T-helper 2 cell (primary cell): ENCODE measurements at places on chromosomes 5 and 9.
A peak's percentile ranks its signal among the peaks of the same experiment; 100 is the strongest.

DNA sequence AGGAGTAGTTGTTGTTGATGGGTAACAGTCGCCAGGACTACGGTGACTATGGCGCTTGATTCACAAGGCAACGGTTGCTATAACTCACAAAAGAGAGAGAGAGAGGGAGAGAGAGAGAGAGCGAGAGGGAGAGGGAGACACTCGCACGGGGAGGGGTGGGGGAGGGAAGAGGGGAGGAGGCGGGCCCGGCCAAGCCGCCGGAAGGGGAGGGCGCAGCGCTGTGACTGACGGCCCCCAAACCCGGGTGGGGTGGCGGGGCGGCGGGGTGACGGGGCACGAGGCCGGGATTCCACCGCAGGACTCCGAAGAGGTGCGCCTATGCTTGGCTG, at the start of gene RFX3:
RFX3 (minus strand) TSS at position 166 of the 329 bp plus-strand sequence. CDS start 130,413 bp downstream, outside the sequence.
- peak; percentile 84 for DNase-seq

GRCh38 chr5:6480133-6481051, 31.7 kb downstream of the UBE2QL1 start:
- DNase-seq: peak; percentile 23

GRCh38 chr9:111456529-111456928, 27.7 kb downstream of the ECPAS start:
- DNase-seq: no peak

DNA sequence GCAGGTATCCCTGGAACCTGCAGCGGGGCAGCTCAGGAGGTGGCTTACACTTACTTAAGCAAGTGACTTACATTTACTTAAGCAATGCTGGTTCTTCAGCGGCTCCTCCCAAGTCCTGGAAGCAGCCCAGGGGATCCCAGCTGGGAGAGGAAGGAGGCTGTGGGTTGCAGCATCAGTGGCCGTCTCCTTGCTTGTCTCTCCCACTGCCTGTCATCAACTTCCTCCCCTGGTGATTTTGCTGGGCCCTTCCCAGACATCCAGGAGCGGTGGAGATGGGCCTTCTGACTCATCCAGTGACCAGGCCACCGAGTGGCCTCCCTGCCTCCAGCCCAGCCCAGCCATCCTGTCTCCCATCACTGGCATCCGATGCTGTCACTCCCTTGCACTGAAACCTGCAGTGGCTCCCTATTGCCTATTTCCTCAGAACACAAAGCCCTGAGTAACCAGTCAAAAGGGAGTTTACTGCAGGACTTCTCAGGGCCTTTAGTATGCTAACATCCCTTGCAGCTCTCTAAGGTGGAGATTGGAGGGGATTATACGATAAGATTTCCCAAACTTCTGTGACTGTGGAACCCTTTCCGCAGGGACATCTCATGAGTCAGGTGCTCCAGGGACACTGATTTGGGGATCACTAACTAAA, 155.9 kb upstream of the PHYKPL start:
- DNase-seq: no peak

- DNase-seq: no peak
These were observed 170.6 kb downstream of the PRDM9 start for GRCh38 chr5:23677996-23678395.

DNA sequence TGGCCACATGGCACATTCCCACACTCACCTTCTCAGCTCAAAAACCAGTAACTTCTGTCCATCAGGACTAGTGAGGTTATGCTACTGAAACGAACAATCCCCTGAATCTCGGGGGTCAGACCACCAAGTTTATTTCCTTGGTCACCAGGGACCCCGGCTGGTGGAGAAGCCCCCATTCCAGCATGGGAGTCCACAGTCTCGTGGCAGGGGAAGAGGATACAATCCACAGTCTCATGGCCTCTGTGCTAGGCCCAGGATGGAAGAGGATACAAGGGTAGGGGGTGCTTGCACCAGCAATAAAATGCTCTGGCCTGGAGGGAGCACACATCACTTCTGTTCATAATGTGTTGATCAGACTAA, 7.4 kb upstream of the CARD19 start:
- no peak for DNase-seq

DNA sequence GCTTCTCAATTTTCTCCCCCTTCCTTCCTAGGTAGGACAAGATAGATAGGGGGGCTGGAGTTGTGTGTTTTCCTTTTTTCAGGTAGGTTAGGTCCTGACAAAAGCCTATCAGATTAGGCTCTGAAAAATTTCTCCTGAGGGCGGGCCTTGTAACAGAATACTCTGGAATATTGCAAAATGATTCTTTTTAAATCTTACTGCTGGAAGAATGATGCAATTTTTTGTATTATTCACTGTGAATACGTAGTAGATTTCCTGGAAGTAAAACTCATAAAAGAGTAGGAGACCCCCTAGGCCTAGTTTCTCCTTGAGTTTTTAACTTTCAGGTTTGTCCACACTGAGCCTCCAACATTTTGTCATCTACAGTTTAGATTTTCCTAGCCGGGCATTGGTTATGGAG, 1701.8 kb downstream of the EFNA5 start:
- DNase-seq: no peak

GRCh38 chr9:121833061-121833460, 181.6 kb downstream of the DAB2IP start:
- no peak for DNase-seq

- DNase-seq: no peak
These were observed 92.9 kb downstream of the ANKRD18A start for GRCh38 chr9:38527503-38527902.

DNA sequence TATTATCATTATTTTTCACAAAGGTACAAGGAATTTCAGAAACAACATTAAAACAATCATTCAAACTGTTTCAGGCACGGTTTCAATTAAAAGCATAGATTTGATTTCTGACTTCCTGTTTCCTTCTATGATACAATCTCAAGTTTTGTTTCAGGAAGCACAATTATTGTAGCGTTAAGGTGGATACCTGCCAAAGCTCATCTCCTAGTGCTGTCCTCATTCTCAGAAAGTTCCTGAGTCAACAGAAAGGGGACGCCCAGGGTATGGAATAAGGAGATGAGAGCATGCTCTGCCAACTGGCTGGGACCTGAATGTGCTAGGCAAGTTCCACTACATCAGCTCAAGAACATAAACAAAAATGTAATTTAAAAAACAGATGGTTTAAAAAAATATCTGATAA, 2.0 kb upstream of the TRIM14 start:
- no peak for DNase-seq

GRCh38 chr9:33117306-33117705, 40.8 kb upstream of the SMU1 start:
- DNase-seq: peak; percentile 27

- no peak for DNase-seq
These were observed 88.9 kb downstream of the CDK5RAP2 start for GRCh38 chr9:120490888-120491595.

GRCh38 chr5:75016896-75017295, 35.5 kb downstream of the GCNT4 start:
- DNase-seq: no peak

DNA sequence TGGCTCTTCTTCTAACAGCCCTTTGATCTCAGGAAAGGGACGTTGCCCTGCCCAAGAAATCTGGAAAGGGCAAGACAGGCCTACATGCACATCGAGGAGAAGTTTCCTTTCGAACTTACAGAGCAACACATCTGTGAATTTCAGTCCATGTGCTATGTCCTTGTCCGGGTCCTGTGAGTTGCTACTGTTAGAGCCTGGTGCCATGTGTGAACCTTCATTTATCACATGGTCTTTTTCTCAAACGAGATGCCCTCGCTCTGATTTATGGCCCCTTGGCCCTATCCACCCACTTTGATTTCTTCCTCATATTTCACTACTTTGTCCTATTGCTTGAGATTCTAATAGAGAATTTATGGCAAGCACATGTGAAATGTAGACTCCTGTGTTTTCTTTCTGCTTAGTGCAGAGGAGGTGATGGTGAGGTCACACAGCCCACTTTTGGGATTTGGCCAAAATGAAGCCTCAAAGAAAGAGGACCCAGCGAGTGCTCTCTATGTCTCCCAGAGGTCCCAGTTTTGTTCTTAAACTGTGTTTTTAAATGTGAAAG, 153.1 kb downstream of the SNCAIP start:
- DNase-seq: no peak

DNA sequence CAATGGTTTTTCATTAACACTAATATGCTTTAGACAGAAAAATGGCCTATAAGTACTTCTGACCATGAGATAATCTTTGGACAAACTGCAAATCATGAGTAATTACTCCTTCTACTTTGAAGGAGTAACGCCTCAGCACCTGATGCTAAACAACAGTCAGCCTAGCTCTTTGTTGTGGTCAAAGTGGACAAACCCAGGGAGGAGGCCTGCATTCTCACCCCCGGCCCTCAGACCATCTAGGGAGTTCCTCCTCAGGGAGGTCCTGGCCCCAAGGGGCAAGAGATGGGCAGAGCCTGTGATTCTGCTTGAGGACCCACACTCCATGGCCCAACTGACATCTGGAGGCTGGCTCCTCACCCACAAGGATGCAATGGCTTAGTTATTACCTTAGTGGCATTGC, 48.2 kb upstream of the ANGPTL2 start:
- DNase-seq: no peak

DNA sequence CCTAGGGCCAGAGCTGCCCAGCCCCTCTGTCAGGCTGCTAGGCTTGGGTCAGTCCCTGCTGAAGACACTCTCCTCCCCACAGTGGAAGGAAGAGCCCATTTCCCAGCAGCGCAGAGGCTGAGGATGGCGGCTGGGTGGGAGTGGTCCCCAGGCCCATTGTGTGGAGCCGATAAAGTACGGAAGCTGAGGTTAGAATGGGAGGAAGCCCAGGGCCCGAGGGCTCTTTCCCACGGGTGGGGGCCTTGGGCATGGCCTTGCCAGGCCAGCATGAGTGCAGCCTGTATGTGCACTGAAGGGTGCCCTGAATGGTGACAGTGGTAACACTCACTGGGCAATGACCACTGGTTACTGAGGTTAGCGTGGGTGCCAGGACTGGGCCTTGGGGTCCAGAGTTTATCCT, 125.9 kb downstream of the RGS3 start:
- no peak for DNase-seq

DNA sequence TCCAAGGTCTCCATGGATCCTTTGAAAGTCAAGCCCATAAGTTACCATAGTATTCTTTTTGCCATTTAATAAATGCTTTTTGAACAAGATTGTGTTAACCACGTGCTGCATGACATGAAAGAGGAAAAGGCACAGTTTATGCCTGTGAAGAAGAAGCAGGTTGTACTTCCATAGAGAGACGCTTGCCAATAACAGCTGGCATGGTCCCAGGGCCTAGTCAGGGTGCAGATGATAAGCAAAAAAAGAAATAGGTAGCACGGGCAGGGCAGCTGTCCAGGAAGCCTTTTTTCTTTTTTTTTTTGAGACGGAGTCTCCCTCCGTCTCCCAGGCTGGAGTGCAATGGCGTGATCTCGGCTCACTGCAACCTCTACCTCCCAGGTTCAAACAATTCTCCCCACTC, 71.8 kb upstream of the CLINT1 start:
- DNase-seq: no peak

GRCh38 chr5:146880966-146881365, 2.4 kb upstream of the PPP2R2B start:
- DNase-seq: no peak

DNA sequence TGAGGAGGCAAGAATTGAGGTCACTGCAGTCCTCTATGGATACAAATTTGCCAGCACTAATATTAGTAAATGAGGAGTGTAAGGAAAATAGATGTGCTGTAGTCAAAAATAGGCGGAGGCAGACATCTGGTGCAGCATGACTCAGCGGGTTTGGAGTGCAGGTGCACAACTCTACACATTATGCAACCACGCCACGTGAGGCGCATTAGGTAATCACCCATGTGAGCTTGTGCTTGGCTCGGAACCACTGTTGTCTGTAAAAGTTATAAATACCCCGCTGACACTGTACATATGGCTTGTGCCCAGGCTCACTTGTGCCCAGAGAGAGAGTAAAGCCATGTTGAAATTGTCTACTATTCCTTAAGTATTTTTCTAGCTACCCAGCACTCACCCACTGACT, 623.5 kb upstream of the NUDT12 start:
- peak; percentile 18 for DNase-seq

DNA sequence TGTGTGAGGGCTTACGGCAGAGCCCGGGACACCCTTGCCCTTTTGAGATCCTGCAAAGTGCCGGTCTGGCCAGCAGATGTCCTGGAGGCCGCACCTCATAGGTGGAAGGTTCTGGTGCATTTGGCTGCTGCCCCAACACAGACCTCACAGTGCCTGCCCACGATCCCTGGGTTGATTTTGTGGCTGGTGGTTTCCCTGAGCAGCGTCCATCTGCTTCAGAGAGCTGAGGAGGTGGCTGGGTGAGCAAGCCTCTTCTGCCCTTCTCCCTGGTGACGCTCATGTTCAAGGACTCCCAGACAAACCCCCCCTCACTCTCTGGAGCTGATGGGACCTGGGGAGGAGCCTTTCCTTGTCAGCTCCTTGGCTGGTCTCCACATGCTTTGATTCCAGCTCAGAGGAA, 18.9 kb downstream of the BNIP1 start:
- no peak for DNase-seq
